ENCODE measurements at places on chromosomes 13 and 19.

- DNase-seq = no peak
Measured at GRCh38 chr19:17031741-17032140, 5.1 kb upstream of the CPAMD8 start.

GRCh38 chr13:21689097-21689496 is 18.2 kb downstream of the FGF9 start:
- no peak for DNase-seq

DNA sequence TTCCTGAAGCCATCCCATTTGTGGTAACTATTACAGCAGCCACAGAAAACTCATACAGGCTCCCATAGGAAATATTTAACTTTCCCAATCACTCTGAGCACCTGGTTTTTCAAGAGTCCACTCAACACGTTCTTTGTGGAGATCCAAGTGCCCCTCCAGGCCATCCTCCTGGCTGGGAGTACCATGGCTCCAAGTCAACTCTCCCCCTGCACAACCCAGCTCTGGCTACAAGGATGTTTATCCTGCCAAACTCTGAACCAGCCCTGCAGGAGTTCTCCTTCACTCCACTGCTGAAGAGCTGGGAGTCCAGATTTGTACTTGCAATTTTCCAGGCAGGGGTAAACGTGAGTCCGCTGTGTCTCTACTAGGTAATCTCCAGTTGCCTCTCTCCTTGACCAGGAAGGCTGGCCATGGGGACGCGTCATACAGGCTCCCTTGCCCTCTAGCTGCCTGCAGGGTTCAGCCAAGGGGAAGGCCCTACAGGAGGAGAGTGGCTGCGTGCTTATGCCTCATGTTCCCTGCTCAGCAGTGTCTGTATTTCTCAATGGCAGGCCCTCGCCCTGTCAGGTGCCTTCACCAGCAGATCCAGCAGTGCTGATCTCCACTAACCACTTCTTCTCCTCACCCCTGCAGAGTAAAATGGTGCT is 29.9 kb upstream of the ARGLU1 start:
- DNase-seq = no peak

- no peak for DNase-seq
Measured at GRCh38 chr19:53461866-53462265, 5.7 kb upstream of the ZNF813 start.

DNA sequence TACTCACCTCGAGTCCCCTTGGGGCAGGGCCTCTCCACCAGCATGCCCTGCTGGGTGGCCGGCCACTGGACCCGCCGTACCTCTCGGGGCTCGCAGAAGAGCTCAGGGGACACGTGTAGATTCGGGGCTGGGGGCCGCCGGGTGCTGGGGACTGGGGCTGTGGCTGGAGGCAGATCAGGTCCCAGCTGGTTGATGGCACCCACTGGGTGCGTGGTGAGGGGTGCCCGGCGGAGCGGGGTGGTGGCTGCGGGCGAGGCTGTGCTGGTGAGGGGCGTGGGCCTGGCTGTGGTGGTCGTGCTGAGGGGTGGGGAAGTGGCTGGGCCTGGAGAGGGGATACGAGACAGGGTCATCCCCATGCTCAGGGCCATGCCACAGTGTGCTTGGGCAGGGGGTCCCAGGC is 24.9 kb upstream of the ASF1B start:
- no peak for DNase-seq

GRCh38 chr13:45851171-45851921 is at the start of gene SIAH3:
Gene SIAH3 (minus strand): TSS chr13:45851753. CDS start chr13:45851629, 124 bp downstream.
- peak; percentile 15 for DNase-seq

DNA sequence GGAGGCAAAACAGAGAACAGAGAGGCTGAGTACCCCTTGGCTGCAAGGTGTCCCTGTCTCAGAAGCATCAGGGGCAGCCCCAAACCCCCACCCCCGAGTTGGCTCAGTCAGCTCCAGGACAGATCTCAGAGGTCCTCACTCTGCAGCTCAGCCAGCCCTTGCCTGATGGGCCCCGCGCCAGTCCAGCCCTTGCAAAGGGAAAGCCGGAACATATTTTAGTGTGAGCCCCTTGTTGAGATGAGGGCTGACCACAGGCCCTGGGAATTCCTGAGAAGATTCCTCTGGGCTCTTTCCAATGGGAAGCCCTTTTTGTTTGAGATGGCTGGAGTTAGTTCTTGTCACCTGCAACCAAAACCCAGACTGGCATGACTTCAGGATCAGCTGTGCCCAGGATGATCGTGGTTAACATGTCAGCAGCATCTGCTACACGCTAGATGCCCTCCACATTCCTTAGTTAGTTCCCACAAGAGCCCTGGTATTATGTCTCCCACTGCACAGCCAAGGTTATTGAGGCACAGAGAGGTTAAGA is 33.9 kb upstream of the CCNE1 start:
- DNase-seq = no peak

- peak; percentile 21 for DNase-seq
Measured at GRCh38 chr19:18349524-18350128, 9.2 kb downstream of the PGPEP1 start.

DNA sequence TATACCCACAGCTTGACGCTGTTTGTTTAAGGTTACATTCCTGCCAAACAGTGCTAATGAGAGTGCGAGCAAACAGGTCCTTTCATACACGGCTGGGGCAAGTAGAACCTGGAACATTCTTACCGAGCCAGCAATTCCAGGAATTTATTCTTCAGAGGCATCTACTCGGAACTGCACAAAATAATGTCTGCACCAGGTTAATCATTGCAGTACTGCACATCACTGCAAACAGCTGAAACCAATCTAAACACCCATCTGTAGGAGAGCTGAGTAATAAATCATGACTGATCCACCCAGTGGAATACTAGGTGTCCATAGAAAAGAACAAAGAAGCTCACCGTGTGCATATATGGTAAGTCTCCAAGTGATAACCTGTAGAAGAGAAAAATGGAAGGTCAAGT is 1.2 kb upstream of the ZNF579 start:
- no peak for DNase-seq

DNA sequence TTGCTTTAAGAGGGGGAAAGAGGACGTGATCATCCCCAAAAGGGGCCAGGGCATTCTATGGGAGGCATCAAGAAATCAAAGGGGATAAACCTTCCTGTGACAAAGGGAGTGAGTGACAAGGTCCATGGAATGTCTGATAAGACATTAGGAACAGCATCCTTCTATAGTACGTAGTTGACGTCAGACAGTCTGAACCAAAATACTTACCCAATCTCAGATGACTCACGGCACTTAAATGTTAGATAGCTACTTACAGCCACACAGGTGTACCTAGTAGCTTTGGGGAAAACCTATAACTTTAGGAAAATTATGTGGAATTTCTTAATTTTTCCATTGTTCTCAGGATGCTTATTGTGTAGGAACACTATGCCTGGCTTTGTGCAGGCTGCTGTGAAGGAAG is 4.9 kb downstream of the LGALS16 start:
- no peak for DNase-seq

GRCh38 chr13:74256969-74257368 is 122.8 kb upstream of the KLF12 start:
- no peak for DNase-seq

DNA sequence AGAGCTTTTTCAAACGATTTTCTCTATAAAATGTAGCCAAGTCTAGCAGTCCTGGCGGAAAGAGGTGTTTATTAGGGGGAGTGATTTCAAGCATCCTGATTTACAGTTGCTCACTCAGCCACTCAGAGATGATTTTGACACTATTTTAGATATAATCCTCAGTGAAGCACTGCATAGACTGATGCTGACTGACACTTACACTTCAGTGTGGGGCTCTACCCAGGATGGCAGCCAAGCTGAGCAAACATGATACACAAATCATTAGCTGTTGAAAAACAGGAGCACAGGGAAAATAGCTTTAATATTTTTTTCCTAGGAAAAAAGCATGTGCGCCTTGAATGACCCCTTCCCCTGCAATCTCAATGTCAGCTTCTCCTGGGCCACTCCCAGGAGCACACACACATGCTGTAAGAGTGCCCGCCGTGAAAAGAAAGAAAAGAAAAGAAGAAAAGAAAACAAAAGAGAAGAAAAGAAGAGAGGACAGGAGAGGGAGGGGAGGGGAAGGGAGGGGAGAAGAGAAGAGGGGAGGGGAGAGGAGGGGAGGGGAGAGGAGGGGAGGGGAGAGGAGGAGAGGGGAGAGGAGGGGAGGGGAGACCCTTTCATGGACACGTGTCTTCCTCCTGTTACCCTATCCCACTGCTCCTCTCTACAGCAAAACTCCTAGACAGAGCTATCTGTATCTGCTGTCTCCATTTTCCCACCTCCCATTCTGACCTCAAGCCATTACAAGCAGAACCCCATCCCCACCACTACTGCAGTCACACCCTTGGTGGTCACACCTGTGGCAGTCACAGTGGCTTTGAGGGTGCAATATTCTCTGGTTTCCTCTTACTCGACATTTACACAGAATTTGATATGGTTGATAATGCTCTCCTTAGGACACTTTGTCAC is 36.4 kb downstream of the RCBTB2 start:
- no peak for DNase-seq

DNA sequence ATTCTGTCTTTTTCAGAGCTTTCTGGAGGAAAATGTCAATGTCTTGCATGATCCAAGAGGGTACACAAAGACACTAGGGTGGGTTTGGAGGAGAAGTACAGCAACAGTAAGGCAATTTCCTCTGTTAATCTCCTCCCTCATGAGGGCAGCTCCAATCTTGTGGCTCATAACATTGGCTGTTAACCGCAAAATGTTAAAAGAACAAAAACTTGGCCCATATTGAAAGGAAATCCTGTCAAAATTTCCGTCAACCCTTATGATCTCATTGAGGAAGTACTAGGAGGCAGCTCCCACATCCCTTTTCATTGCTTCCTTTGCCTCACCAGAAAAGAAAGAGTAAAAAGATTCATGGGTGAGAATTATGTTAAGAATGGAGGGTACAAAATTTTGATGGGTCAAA is 11.6 kb downstream of the OXGR1 start:
- DNase-seq = no peak

DNA sequence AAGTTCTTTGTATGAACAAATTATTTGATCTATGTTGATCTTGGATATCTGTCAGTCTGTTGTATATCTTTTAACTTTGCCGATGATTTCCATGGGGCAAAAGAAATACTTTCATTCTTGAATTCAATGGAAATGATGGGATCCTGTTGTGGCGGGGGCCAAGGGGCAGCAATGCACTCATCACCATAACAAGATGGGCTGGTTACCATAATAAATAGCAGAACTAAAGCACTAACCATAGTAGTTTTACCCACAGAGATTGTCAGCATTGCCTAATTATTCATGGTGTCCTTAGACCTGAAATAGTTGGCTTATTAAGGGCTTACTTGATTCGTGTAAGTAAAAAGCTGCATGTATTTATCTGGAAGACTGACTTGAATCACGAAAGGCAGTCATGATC is 309.6 kb downstream of the RFC3 start:
- no peak for DNase-seq

DNA sequence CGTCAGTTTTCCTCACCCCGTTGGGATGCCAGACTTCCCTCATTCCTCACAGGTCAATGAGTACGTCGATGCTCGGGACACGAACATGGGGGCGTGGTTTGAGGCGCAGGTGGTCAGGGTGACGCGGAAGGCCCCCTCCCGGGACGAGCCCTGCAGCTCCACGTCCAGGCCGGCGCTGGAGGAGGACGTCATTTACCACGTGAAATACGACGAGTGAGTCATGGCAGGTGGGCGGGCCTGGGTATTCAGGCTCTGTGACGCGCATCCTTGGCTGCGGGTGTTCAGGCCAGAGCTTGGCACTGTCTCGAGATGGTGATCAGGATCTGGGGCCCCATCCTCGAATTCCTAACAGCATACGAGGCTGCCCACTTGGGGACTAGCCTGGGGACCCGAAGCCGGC is 21.4 kb downstream of the UHRF1 start:
- DNase-seq = peak; percentile 14

- DNase-seq = peak; percentile 22
Measured at GRCh38 chr19:38543807-38544568, 73.8 kb downstream of the MAP4K1 start.

- no peak for DNase-seq
Measured at GRCh38 chr13:49400755-49401659, 42.9 kb downstream of the CAB39L start.

DNA sequence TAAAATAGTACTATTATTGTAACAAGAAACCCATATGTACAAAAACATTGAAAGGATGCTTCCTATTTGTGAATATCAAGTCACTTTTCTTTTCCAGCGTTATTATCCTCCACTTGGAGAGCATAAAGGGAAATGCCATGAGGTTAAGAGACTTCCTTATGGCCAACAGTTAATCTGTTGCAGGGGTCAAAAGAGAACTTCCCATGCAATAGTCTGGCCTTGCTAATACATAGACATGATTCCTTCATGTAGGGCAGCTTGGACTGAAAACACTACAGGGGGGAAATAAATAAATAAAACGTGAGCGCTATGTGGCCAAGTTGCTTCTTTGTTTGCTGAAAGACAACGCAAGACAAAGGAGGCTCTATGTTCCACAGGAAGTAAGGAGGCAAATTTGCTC is 269.1 kb upstream of the EDNRB start:
- DNase-seq = no peak

DNA sequence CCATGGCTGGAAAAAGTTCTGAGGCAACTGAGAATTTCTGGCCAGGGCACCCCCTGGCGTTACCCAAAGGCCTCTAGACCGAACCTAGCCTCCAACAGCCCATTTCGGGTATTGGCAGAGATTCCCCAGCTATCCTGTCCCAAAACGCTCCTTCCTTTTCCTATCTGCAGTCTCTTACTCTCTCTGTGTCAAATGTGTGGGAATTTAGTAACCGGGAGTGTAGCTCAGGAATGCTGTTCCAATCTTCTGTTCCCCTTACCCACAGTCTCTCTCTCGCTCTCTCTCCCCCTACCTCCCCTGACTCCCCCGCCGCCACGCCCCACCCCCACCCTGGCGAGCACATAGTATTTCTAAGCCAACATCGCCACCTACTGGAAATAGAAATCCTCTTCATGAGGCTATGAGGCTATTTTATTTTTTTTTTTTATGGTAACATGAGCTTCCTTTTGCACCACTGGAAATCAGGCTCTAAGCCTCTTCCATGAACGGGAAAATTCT is 27.0 kb downstream of the OXGR1 start:
- no peak for DNase-seq

DNA sequence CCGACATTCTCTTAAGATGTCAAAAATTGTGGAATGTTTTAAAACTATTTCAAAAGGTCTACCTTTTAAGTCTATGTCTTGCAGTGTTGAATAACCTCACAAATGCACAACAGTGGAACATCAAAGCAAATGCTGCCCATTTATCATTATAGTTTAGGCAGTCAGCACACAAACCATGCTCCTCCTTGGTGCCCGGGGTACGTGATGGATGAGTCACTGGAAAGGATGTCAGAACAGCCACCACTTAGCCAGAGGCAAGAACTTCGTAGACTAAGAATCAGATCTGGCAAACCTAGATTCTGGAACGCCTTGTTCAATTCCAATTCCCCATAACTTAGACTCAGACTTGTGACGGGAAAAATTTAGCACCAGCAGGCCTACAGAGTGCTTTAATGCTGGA is 343.6 kb downstream of the FGF9 start:
- no peak for DNase-seq

DNA sequence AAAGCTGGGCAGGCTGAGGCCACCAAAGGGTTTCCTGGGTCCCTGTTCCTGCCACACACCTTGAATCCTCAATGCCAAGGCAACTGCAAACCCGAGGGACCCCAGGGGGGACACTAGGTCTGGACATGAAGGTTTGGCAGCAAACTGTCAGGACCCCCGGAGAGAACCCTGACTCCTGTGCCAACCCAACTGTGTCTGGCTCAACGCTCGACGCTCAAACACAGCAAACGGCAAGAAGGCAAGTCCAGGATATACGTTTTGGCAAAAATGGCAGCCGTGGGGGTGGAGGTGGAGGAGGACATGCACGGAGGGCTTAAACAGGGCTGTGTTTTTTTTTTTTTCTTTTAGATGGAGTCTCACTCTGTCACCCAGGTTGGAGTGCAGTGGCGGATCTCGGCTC is 73.0 kb downstream of the GADD45B start:
- no peak for DNase-seq

Data from activated naive CD4-positive, alpha-beta T cell treated with Interleukin-2 at 50 U/mL for 16 hours (primary cell).